ENCODE measurements at places on chromosomes 1 and 21. TPM values are rescaled to one million over a fixed set of nuclear protein-coding genes. Genes with fewer than 3 reads are reported as not detected.

Gene THEM5
- total RNA-seq = not detected

Gene AADACL3
- not detected for total RNA-seq

Gene NUP210L
- not detected for total RNA-seq

Gene SIPA1L2
- total RNA-seq = 6.3 TPM

Gene LCE1D
- not detected for total RNA-seq
